ENCODE measurements at places on chromosomes 1 and 21. TPM values are rescaled to one million over a fixed set of nuclear protein-coding genes. Genes with fewer than 3 reads are reported as not detected.

SPATA46 gene
- total RNA-seq = not detected

CD101 gene
- 3.3 TPM for total RNA-seq

MIXL1 gene
- total RNA-seq = 1.5 TPM

SPRR2F gene
- total RNA-seq = 4.0 TPM

KRTCAP2 gene
- total RNA-seq = 149 TPM

CYP4Z1 gene
- total RNA-seq = not detected

PRRX1 gene
- 1.5 TPM for total RNA-seq

RIMS3 gene
- 7.2 TPM for total RNA-seq

COL16A1 gene
- total RNA-seq = 2.1 TPM

ADAMTSL4 gene
- 6.9 TPM for total RNA-seq

ANGPTL3 gene
- not detected for total RNA-seq

CD247 gene
- total RNA-seq = not detected

LEPR gene
- total RNA-seq = 3.0 TPM

ZNF644 gene
- 101 TPM for total RNA-seq

DMBX1 gene
- not detected for total RNA-seq

NDUFS5 gene
- total RNA-seq = 208 TPM

PTGFRN gene
- 42.9 TPM for total RNA-seq

KCNJ9 gene
- total RNA-seq = not detected

GJA4 gene
- total RNA-seq = 42.2 TPM

IL6R gene
- 2.0 TPM for total RNA-seq

CELA2A gene
- total RNA-seq = not detected

ELF3 gene
- total RNA-seq = 71.9 TPM

CDC7 gene
- total RNA-seq = 26.9 TPM

KIF21B gene
- total RNA-seq = 11.4 TPM

ANP32E gene
- total RNA-seq = 52.1 TPM

All from progenitor cell of endocrine pancreas (in vitro differentiated cells).